SJSA1 (cell line): ENCODE measurements at places on chromosomes 2 and 18. TPM values are rescaled to one million over a fixed set of nuclear protein-coding genes. Genes with fewer than 3 reads are reported as not detected.

DNA sequence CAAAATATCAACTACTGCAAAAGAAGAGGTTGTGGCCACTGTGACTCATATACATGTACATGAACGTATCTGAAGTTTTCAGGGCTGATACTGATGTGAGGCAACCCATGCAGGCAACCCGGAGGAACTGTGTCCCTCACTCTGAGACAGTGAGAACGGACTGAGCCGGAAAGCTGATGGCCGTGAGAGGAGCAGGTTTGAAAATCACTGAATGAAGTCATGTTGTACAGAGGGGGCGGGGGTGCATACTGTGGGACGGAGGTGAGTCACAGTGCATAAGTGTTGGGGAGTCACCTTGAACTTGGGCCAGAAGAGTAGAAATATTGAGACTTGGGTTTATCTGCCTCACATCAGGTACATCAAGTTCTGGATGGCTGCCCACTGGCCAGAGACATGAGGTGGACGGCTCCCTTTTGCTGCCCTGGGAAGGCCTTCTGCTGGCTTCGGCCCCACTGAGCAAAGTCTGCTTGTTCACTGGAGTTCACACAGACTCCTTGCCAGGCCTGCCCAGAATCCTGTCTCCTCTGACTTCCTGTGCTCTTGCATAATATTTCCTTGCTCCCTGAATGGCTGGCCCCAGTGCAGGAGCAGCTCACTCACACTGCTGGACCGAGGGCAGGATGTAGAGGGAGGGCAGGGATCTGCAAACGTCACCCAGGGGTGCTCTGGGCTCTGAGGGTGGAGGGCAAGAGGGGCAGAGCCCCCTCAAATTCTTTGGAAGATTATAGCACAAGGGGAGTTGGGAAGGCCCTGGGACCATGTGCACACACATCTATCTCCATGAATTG is 18.1 kb downstream of the EPAS1 start:
- no peak overlapping the region for H3K4me3 ChIP-seq
- peak overlapping the region; percentile 86 for H3K27ac ChIP-seq
- H3K36me3 ChIP-seq: peaks cover 4% of the 10 kb centered on the region; the same call in 1 of the 2 replicates
- no peaks in the 10 kb centered on the region for H3K27me3 ChIP-seq

GRCh38 chr2:212726403-212726802 is 187.8 kb upstream of the ERBB4 start:
- DNase-seq: no peak
- no peak overlapping the region for H3K4me3 ChIP-seq

CFAP65 gene
- not detected in 2 replicates for total RNA-seq

DNA sequence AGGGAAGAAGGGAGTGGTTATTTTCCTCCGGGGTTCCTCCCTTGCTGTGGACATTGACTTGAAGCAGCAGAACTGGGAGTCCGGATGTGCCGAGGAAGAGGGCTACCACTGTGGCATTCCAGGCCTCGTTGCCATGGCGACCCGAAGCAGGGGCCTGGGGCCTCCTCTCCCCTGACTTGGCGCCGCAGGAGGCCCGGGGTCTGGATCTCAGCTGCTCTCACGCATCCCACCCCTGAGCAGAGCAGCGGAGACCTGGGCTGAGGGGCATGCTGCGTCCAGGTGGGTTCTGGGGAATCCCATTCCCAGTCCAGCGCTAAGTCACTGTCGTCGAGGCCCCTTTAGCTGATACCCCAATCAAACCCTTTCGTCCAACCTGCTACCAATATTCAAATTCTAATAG is 100.2 kb downstream of the BCL11A start:
- H3K27ac ChIP-seq: no peak overlapping the region
- H3K27me3 ChIP-seq: no peaks in the 10 kb centered on the region; the same call in none of the 2 replicates
- H3K4me3 ChIP-seq: no peak overlapping the region
- no peaks in the 10 kb centered on the region for H3K36me3 ChIP-seq
- H3K4me1 ChIP-seq: no peaks in the 10 kb centered on the region

EMILIN2 gene
- 22.7 and 28.9 TPM in 2 replicates for total RNA-seq

- peaks cover 27% of the 10 kb centered on the region for H3K4me1 ChIP-seq
- no peak overlapping the region for H3K4me3 ChIP-seq
- H3K36me3 ChIP-seq: peaks cover 34% of the 10 kb centered on the region
- no peak overlapping the region for H3K27ac ChIP-seq
- H3K27me3 ChIP-seq: no peaks in the 10 kb centered on the region
Observed at GRCh38 chr18:58570360-58571064, 58.4 kb downstream of the ALPK2 start.

- no peaks in the 10 kb centered on the region for H3K4me1 ChIP-seq
- no peaks in the 10 kb centered on the region for H3K36me3 ChIP-seq
- no peaks in the 10 kb centered on the region for H3K27me3 ChIP-seq
- H3K27ac ChIP-seq: no peak overlapping the region
Observed at GRCh38 chr18:36476433-36476832, 178.9 kb downstream of the FHOD3 start.

DNA sequence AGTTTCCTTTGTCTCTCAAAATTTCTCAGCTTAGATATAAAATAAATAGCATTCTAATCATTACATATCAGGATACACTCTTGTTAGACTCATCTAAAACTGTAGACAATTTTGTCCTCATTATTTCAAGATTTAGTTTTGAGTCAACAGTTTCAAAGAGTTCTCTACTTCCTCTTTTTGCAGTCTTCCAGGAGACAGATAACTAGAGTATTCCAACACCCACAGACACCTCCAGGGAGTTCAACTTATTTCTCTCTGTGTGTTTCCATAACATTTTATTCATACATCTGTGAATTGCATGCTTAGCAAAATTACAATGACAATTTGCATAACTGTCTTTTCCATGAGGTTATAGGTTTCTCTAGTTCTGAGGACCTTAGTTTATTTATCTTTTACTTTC is 166.6 kb upstream of the HNMT start:
- DNase-seq: no peak
- no peak overlapping the region for H3K27ac ChIP-seq
- no peaks in the 10 kb centered on the region for H3K36me3 ChIP-seq
- H3K27me3 ChIP-seq: no peaks in the 10 kb centered on the region
- H3K4me1 ChIP-seq: no peaks in the 10 kb centered on the region
- H3K4me3 ChIP-seq: no peak overlapping the region

TNFAIP6 gene
- total RNA-seq: 1.3 and 1.5 TPM in 2 replicates

SPATA3 gene
- total RNA-seq: not detected in 2 replicates

SGPP2 gene
- not detected in 2 replicates for total RNA-seq

GRCh38 chr18:22831441-22831904 is 101.7 kb upstream of the RBBP8 start:
- H3K36me3 ChIP-seq: no peaks in the 10 kb centered on the region
- no peak overlapping the region for H3K27ac ChIP-seq
- DNase-seq: no peak
- no peaks in the 10 kb centered on the region for H3K27me3 ChIP-seq
- no peak overlapping the region for H3K4me3 ChIP-seq

- no peaks in the 10 kb centered on the region for H3K27me3 ChIP-seq
- H3K27ac ChIP-seq: no peak overlapping the region
- no peak for DNase-seq
- H3K36me3 ChIP-seq: no peaks in the 10 kb centered on the region
- H3K4me1 ChIP-seq: no peaks in the 10 kb centered on the region
- no peak overlapping the region for H3K4me3 ChIP-seq
Observed at GRCh38 chr18:7856733-7857132, 289.6 kb downstream of the PTPRM start.
